ENCODE measurements at places on chromosomes 6 and 20.
A peak's percentile ranks its signal among the peaks of the same experiment; 100 is the strongest.

DNA sequence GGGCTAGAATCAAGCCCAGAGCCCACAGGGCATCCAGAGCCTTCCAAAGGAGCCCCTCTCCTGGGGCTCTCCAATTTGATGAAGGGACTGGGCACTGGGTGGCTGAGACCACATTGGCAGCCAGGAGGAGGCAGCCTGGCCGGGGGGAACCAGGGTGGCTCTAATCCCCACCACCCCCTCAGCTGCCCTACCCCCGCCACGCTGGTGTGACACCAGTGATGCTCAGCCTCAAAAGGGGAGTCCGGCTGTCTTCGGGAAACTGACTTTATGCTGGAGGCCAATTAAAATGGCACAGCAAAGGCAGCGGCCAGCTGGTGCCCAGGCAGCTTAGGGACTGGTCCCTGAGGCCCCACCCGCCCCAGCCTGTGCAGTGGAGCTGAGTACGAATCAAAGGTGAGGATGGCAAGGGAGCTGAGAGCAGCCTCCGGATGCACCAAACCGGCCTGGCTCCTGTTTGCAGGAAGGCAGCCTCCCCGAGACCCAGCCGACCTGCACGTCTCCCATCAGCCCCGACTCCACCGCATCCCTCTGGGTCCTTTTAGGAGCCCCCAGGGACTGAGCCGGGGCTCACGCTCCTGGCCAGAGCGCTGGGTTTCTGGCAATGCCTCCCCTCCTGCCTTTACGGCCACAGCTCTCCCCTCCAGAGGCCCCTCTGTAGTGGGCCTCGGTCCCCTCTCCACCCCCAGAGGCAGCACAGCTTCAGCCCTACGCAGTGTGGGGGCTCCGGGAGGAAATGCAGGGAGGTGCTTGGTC is 28.5 kb downstream of the CHRNA4 start:
- no peak overlapping the region for H3K27ac ChIP-seq
- no peak overlapping the region for H3K4me3 ChIP-seq
- H3K27me3 ChIP-seq, result peaks cover 44% of the 10 kb centered on the region
- no peaks in the 10 kb centered on the region for H3K4me1 ChIP-seq
- H3K36me3 ChIP-seq, result no peaks in the 10 kb centered on the region

- no peak for DNase-seq
- no peak overlapping the region for H3K27ac ChIP-seq
- H3K4me1 ChIP-seq, result no peaks in the 10 kb centered on the region
- no peak overlapping the region for H3K4me3 ChIP-seq
Observed at GRCh38 chr6:132161283-132161682, 210.1 kb upstream of the CCN2 start.

GRCh38 chr20:45783656-45784294 is 7.9 kb downstream of the WFDC3 start:
- peak overlapping the region; percentile 93 for H3K27ac ChIP-seq
- DNase-seq, result peak; percentile 70

DNA sequence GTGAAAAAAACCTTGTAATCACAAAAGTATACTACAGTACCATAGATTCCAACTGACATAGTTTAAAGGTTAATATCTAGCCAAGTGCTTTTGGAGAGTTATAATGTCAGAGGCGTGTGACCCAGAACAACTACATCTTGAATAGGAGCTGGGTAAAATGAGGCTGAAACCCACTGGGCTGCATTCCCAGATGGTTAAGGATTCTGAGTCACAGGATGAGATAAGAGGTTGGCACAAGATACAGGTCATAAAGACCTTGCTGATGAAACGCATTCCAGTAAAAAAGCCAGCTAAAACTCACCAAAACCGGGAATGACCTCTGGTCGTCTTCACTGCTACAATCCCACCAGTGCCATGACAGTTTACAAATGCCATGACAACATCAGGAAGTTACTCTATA is 22.4 kb upstream of the KIAA0408 start:
- DNase-seq, result no peak
- peaks cover 4% of the 10 kb centered on the region for H3K4me1 ChIP-seq
- H3K4me3 ChIP-seq, result no peak overlapping the region
- no peaks in the 10 kb centered on the region for H3K27me3 ChIP-seq

- no peaks in the 10 kb centered on the region for H3K27me3 ChIP-seq
- H3K36me3 ChIP-seq, result no peaks in the 10 kb centered on the region
- DNase-seq, result no peak
- no peak overlapping the region for H3K4me3 ChIP-seq
Observed at GRCh38 chr6:168524571-168525001, 83.6 kb downstream of the SMOC2 start.

DNA sequence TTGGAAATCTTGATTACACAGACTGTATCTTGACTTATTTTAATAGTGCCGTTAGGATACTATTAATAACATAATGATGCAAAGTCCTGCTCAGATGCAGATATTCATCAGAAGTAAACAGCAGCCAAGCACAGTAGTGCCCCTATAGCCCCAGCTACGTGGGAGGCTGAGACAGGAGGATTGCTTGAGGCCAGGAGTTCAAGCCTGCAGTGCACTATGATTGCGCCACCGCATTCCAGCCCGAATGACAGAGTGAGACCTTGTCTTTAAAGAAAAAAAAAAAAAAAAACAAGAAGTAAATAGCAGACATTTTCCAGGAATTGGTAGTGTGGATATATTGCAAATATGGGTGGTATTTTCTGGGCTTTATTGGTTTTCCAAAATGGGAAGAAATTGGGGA is 61.8 kb downstream of the TULP4 start:
- H3K4me3 ChIP-seq, result no peak overlapping the region
- DNase-seq, result no peak
- no peak overlapping the region for H3K27ac ChIP-seq
- H3K4me1 ChIP-seq, result no peaks in the 10 kb centered on the region

- no peaks in the 10 kb centered on the region for H3K27me3 ChIP-seq
- no peaks in the 10 kb centered on the region for H3K36me3 ChIP-seq
- no peak overlapping the region for H3K4me3 ChIP-seq
- no peaks in the 10 kb centered on the region for H3K4me1 ChIP-seq
- no peak for DNase-seq
Observed at GRCh38 chr6:75760320-75760719, 11.3 kb downstream of the MYO6 start.

DNA sequence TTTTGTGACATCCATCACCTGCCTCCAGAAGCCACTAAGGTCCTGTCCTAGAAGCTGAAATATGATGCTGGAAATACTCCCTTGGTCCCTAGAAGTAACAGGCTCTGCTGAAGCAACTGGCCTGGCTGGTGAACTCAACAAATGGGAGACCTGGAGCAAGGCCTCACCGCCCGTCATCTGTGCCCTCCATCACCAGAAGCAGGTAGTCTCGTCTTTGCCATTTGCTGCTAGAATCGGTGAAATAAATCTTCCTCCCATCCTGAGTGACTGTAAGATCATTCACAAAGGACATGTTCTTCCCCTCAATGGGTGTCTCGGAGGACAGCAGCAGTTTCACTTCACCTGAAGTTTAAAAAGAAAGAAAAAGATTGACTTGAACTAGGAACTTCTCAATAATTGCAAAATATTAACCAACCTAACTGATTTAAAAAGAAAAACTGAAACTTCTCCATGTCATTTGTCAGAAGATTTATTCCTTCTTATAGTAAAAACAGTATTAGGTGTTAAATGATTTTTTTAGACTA is 21.0 kb downstream of the CST7 start:
- H3K4me3 ChIP-seq, result no peak overlapping the region
- no peaks in the 10 kb centered on the region for H3K27me3 ChIP-seq

GRCh38 chr6:26483727-26484126 is 16.4 kb upstream of the BTN1A1 start:
- H3K36me3 ChIP-seq, result no peaks in the 10 kb centered on the region
- no peaks in the 10 kb centered on the region for H3K4me1 ChIP-seq
- H3K27ac ChIP-seq, result no peak overlapping the region
- H3K27me3 ChIP-seq, result no peaks in the 10 kb centered on the region

GRCh38 chr20:46221256-46221833 is 87.0 kb downstream of the CDH22 start:
- no peak overlapping the region for H3K4me3 ChIP-seq
- H3K27me3 ChIP-seq, result peaks cover 25% of the 10 kb centered on the region
- no peak overlapping the region for H3K27ac ChIP-seq
- no peak for DNase-seq
- no peaks in the 10 kb centered on the region for H3K4me1 ChIP-seq

- H3K4me3 ChIP-seq, result no peak overlapping the region
- H3K36me3 ChIP-seq, result no peaks in the 10 kb centered on the region
- no peak overlapping the region for H3K27ac ChIP-seq
Observed at GRCh38 chr6:37200085-37200484, 30.1 kb downstream of the PIM1 start.

DNA sequence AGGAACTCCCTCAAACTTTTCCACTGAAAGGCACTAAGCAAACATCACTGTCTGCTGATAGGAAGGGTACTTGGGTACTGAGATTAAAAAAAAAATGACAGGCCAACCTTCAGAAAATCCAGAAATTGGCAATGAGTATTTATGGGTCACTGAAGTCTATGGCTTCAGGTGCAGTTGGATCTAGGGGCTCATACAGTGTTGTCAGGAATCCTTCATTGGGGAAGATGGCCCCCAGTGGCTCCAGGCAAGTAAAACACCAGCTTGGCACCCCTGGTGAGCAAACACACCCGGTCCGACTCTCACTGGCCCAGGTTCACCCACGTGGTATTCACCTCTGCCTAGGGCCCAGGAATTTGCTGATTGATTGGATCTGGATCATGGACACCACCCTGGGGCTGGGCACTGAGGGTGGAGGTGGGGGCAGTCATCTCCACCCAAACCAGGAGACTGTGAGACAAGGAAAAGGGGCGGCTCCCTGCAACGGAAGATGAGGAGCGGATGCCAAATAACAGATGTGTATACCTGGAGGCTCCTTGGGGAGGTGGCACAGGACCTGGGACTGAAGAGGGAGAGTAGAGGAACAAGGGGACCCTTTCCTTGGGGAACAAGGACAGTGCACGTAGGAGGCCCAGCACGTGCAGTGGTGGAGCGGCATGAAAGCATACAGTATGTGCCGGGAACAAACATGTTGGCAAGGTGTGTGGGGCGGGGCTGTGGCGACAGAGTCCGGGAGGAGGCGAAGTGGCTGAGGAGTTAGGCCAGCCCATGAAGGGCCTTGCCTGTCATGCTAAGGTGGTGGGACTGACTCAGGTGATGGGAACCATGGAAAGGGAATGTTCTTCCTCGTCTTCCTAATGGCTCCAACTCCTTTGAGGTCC is 4.7 kb downstream of the SLC2A10 start:
- no peak overlapping the region for H3K4me3 ChIP-seq
- H3K36me3 ChIP-seq, result no peaks in the 10 kb centered on the region
- peak overlapping the region; percentile 31 for H3K27ac ChIP-seq
- peaks cover 28% of the 10 kb centered on the region for H3K4me1 ChIP-seq
- peak; percentile 73 for DNase-seq
- no peaks in the 10 kb centered on the region for H3K27me3 ChIP-seq

DNA sequence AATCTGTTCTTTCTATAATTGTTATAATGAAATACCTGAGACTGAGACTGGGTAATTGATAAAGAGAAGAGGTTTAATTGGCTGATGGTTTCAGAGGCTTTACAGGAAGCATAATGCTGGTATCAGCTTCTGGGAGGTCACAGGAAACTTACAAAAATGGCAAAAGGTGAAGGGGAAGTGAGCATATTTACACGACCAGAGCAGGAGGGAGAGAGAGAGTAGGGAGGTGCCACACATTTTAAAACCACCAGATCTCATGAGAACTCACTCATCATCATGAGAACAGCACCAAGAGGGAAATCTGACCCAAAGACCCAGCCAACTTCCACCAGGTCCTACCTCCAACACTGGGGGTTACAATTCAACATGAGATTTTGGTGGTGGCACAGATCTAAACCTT is 2.6 kb upstream of the SIRPB1 start:
- H3K4me3 ChIP-seq, result no peak overlapping the region
- DNase-seq, result no peak
- no peak overlapping the region for H3K27ac ChIP-seq
- H3K27me3 ChIP-seq, result no peaks in the 10 kb centered on the region
- no peaks in the 10 kb centered on the region for H3K36me3 ChIP-seq

DNA sequence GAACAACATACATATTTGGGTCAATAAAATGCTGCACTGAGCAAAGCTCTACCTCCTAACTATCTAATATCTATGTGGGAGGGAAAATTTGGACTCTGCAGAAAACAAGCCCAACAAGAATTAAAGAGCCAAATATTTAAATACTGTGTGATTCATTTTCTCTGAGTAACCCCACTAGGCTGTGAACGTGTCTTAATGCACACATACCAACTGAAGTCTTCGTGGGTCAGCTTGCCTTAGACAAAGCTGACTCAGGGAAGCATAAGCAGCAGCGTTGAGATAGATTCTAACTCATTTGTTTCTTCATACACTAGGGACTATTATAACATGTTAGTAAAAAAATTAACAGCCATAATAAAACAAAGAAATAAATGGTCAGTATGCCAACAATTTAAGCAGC is 114.3 kb downstream of the GJA1 start:
- DNase-seq, result no peak
- H3K4me3 ChIP-seq, result no peak overlapping the region
- H3K27me3 ChIP-seq, result no peaks in the 10 kb centered on the region
- H3K27ac ChIP-seq, result no peak overlapping the region
- no peaks in the 10 kb centered on the region for H3K4me1 ChIP-seq

GRCh38 chr6:139853302-139853992 is 479.0 kb upstream of the CITED2 start:
- peak; percentile 51 for DNase-seq
- H3K4me3 ChIP-seq, result no peak overlapping the region
- peaks cover 53% of the 10 kb centered on the region for H3K4me1 ChIP-seq
- no peaks in the 10 kb centered on the region for H3K27me3 ChIP-seq
- no peaks in the 10 kb centered on the region for H3K36me3 ChIP-seq

GRCh38 chr6:25485821-25486534 is 166.0 kb upstream of the SCGN start:
- no peaks in the 10 kb centered on the region for H3K36me3 ChIP-seq
- no peak for DNase-seq
- H3K4me1 ChIP-seq, result no peaks in the 10 kb centered on the region
- H3K27ac ChIP-seq, result no peak overlapping the region
- H3K4me3 ChIP-seq, result no peak overlapping the region

DNA sequence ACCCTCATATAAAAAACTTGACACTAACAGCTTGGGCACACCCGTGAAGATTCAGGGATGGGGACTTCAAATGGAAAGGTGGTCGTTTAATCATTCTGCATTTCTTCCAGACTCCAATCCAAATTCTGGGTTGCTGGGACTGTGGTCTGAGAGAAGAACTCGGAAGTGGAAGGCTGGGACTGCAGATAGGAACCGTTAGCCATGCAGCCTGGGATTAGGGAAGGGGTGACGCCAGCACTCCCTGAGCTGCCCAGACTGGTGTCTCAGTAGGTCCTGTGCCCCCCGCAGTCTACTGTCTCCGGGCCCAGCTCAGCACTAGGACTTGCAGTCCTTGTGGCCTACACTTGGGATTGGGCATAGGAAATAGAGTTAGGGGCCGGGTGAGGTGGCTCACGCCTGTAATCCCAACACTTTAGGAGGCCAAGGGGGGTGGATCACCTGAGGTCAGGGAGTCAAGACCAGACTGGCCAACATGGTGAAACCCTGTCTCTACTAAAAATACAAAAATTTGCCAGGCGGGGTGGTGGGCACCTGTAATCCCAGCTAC is 511 bp upstream of the CLIC1 start:
- peaks cover 21% of the 10 kb centered on the region for H3K36me3 ChIP-seq
- peak; percentile 26 for DNase-seq
- peaks cover 51% of the 10 kb centered on the region for H3K4me1 ChIP-seq
- no peaks in the 10 kb centered on the region for H3K27me3 ChIP-seq
- H3K27ac ChIP-seq, result peak overlapping the region; percentile 98

GRCh38 chr6:47700596-47700995 is 2.2 kb downstream of the ADGRF4 start:
- no peaks in the 10 kb centered on the region for H3K27me3 ChIP-seq
- no peaks in the 10 kb centered on the region for H3K36me3 ChIP-seq
- H3K27ac ChIP-seq, result peak overlapping the region; percentile 1
- no peak overlapping the region for H3K4me3 ChIP-seq
- no peak for DNase-seq

Measured in transverse colon (tissue), 4 donors.